Activated T-cell treated with anti-CD3 and anti-CD28 coated beads, Interleukin-2, amount 50 U/mL, for 24 hours (primary cell): ENCODE measurements at places on chromosomes 1 and 21.

- no peak for DNase-seq
These were observed 128.7 kb downstream of the ACTL8 start for GRCh38 chr1:17883662-17884395.

DNA sequence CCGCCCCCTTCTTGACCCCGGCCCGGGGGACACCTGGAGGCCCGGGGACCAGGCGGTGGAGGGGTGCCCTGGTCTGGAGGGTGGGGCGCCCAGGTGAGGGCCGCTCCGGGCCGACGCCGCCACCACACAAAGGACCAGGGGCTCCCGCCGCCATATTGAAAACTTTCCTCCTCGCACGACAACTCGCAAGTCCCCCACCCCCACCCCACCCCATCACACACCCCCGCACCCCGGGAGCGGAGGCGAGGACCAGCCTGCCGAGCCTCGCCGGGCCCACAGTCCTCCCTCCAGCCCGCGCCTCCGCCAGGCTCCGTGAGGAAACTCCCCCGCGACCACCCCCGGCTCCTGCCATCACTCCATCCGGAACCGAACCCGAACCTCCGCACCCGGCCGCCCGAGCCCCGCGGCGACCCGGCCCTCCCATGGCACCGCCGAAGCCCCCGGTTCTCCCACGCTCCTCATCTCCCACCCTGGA, 733 bp downstream of the KDM5B start:
- DNase-seq: peak; percentile 63

GRCh38 chr1:41496080-41497055, 11.9 kb upstream of the EDN2 start:
- peak; percentile 67 for DNase-seq

- DNase-seq: no peak
These were observed 641.8 kb downstream of the MATN1 start for GRCh38 chr1:30081379-30082102.

DNA sequence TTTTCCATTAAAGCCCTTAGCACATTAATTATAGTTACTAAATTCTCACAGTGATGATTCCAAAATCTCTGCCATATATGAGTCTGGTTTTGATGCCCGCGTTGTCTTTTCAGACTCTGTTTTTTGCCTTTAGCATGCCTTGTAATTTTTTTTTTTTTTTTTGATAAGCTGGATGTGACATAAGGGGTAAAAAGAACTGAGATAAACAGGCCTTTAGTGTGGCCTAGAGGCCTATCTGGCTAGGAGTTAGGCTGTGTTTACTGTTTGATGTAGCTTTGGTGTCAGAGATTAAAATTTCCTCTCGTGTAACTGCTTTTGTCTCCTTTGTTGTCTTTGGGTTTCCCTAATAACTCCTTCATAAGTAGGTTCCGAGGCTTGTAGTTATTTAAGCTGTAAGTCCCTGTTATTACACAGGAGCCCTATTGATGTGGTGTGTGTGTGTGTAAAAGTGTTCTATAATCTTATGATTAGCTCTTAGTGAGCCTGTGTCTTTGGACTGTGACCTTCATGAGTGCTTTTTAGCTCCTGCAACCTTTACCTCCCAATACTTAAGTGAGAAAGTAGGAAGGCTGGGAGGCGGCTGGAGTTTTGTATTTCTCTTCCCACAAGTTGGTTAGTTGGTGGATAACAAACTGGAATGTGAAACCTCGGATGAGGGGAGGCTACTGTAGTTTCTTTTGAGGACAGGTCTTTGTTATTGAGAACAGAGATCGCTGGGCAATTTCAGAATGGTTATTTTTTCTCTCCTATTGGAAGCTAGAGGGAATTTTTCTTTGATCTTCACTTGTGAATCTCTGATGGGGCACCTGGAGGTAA, 19.3 kb downstream of the HS2ST1 start:
- no peak for DNase-seq

DNA sequence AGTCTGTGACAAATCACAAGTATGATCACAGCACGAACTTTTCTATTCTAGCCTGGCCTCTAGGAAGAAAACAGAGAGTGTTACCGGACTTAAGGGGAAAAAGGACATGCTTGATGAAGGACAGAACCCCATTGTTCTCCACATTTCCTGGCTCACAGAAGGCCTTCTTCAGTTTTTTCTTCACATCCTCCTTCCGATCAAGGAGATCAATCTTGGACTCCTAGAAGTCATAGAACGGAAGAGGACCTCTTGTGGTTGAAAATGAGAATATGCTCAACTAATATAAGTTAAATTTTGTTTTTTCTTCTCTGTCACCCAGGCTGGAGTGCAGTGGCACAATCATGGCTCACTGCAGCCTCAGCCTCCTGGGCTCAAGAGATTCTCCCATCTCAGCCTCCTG, 30.3 kb downstream of the YARS1 start:
- no peak for DNase-seq

- DNase-seq: no peak
These were observed 38.0 kb upstream of the COL24A1 start for GRCh38 chr1:86194491-86195034.

DNA sequence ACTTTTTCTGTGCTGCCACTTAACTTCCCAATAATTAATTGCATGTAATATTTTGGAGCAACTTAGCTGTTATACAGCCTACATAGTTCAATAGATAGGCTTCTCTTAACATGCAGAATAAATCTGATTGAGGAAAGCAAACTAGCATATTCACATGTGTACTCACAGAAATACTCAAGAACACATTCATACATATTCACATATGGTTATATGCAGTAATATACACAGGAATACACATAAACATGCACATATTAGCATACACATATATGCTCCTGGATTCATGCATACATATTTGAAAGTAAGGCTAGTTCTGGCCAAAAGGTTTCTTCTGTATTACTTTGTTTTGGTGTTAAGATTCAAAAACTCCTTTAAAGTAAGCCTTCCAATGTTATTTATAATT, 73.1 kb downstream of the HMCN1 start:
- DNase-seq: no peak

- no peak for DNase-seq
These were observed 165.5 kb upstream of the NFIA start for GRCh38 chr1:60916906-60917305.

GRCh38 chr1:163250382-163250974, 47.8 kb upstream of the RGS5 start:
- DNase-seq: no peak

DNA sequence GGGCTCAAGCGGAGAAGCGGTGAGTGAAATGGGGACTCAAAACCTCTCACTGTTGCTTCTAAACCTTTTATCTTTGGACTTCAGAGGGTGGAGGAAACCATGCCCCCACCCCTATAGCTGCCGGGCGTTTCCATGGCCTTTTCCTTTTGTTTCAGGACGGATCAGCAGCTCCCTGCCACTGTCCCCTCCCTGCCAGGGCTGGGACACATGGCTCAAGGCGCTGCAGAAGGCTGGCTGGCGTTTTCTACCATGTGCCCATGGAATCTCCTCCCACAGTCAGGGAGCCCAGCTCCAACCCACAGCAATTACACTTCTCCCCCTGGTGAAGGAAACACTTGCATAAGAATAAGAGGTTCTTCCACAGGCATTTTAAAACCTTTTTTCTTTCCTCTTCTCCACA, 812.7 kb downstream of the PLA2G4A start:
- no peak for DNase-seq

DNA sequence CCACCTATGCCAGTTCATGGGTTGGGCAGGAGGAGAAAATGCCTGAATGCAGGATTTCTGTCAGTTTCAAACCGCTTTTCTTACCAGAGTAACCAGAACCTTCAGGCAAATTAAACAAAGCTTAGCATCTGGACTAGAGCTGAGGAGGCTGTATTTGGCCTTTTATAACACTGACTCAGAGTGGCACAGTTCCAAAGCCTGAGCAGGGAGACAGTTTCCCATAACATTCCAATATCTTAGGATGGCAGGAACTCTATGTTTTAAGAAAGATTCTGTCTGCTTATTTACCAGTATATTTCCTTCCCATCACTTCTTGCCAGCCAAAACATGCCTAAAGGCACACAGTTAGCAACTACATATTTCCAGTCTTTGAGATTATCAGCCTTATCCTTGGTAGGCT, 46.8 kb downstream of the UBR4 start:
- DNase-seq: no peak

- no peak for DNase-seq
These were observed 12.8 kb downstream of the ZFP69B start for GRCh38 chr1:40462956-40463590.

- DNase-seq: no peak
These were observed 24.8 kb downstream of the ST6GALNAC5 start for GRCh38 chr1:76891931-76892622.
